ENCODE measurements at places on chromosomes 3 and 15.

DNA sequence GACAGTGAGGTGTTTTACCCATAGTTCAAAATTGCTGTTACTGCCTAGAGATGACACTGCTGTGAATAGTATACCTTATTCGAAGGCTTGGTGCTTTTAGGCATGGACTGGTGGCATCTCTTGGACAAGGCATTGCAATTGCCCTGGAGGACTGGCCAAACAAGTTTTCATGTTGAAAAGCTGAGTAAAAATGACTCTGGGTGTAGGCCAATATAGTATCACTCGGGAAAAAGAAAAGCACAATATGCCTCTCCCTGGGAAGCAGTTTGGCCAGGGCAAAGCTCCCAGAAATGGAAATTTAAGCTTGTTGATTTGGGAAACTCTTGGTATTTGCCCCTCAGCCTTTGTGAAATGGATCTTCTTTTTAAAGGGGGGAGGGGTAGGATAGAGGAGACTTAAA, 54.8 kb downstream of the ZNF609 start:
- no peak for DNase-seq

GRCh38 chr3:42013691-42014457, 52.0 kb upstream of the ULK4 start:
- no peak for DNase-seq

DNA sequence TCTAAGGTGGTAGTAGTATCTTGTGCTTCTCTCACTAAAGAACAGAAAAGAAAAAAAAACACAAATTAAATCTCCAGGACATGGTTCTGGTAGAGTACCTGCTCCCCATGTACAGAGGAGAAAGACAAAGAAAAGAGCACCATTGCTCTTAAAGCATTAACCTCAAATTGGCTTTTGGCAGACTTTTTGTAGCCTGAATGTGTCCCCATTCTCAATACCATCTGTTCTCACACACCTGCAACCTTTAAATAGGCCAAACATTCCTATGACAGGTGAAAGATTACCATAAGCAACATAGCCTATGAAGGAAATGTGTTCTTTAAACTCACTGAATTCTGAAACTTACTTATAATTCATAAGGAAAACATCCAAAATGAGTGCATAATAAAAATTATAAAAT, 68.0 kb downstream of the TIPARP start:
- no peak for DNase-seq

DNA sequence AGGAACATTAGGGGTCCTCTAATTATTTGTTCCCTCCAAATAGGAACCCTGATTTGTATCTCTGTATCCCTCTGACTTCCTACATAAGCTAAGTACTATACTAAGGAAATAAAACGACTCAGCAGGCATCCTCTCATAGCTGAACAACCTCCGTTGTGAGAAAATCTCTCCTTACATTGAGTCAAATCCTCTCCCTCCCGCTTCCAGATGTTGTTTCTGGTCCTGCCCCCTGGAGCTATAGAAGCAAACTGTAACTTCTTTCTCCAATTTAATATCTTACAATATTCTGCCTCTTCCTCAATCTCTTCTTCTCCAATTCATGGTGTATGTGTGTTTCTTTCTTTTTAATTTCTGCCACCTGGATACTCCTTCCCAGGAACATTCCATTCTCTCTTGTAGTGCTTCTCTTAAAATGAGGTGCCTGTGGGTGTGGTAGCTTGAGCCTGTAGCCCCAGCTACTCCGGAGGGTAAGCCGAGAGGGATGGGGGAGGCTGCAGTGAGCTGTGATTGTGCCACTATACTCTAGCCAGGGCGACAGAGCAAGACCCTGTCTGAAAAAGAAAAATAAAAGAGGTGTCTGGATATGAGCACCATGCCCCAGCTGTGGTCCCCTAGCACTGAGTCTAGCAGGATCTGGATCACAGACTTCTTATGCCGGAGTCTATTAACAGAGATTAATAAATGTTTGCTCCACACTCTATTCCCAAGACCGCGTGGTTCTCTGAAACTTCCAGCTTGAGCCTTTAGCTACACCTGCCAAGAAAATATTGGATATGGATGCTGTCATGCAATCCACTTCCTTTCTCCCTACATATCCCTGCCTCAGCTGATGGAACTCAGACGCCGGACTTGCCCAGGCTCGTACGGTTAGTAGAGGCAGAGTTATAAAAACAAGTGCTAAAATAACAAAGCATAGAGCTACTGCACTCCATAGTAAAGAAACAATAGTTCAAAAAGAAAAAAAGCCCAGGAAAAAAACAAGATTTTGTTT, 42.9 kb upstream of the NEO1 start:
- no peak for DNase-seq

DNA sequence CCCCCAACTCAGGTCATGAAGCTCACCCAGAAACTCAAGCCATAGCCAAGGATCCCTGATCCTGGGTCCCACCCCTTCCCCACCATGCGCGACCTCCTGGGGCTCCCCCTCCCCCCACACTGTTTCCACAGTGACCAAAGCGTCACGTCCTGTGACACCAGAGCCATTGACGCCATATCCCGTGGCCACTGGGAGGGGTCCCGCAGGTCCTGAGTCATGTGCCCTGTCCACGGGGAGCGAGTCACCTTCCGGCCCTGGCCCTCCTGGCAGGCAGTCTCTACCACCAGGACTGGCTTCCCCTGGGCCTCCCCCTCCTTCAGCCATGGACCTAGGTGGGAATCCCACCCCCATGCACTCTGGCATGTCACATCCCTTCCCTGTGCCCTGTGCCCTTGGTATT, 15.6 kb downstream of the SEMA3F start:
- DNase-seq: no peak

GRCh38 chr15:61621865-61622264, 392.8 kb upstream of the RORA start:
- DNase-seq: no peak

DNA sequence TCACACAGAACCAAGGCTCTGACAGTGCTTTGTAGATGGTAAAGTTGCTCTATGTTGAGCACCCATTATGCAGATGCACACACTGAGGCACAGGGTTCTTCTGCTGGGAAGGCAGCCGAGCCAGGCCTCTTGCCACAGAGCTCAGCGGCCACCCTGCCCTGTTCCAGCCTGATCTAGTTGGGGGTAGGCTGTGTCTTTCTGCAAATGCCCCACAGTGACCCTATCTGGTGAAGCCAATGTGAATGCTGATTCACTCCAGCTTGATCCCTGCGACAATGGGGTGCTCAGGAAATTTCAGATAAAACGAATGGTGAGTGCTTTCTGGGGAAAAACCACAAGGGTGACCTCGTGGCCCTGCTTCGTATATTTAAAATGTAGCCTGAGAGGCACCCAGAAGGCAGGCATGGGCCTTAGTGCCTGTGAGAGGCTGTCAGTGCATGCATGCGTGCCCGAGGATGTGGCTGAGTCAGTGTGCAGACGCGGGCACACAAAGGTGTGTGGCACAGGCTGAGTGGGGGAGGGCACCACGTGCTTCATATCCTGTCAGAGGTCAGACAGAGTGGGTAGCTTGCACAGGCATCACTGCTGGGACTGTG, 85.7 kb downstream of the ATP2B2 start:
- no peak for DNase-seq

- DNase-seq: no peak
Observed at GRCh38 chr3:73626106-73626505, 1.4 kb upstream of the PDZRN3 start.

DNA sequence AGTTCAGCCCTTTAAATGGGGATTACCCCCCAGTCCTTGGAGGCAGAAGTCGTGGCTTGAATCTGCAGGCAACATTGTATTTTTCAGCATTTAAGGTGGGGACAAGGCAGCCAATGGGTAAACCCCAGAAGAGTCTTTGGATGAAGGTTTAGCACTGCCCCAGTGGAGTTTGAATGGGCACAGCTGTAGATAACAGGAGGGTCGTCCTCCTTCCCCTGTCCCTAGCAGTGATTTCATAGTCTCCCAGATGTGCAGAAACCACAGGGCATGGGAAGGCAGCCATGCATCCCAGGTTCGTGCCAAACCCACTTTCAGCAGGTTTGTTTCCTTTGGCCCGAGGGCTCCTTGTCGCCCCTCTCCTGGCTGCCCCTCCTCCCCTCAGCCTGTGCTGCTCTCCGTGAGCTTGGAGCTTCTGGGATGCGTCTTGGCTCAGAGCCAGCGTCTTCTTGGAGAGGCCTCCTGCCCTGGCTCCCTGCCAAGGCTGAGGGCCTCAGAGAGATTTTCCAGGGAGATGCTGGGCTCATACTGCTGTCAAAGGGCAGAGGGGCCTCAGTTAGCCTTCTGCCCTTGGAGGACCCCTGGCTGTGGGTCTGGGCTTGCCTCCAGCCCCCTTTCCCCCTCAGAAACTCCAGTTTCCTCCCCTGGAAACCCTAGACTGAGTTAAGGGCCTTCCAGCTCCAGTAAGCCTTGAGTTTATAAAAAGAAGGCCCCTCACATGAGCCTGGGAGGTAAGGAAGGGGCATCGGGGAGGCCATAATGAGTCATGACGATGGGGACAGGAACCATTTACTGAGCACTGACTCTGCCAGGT, 48.9 kb upstream of the POLG start:
- DNase-seq: no peak

DNA sequence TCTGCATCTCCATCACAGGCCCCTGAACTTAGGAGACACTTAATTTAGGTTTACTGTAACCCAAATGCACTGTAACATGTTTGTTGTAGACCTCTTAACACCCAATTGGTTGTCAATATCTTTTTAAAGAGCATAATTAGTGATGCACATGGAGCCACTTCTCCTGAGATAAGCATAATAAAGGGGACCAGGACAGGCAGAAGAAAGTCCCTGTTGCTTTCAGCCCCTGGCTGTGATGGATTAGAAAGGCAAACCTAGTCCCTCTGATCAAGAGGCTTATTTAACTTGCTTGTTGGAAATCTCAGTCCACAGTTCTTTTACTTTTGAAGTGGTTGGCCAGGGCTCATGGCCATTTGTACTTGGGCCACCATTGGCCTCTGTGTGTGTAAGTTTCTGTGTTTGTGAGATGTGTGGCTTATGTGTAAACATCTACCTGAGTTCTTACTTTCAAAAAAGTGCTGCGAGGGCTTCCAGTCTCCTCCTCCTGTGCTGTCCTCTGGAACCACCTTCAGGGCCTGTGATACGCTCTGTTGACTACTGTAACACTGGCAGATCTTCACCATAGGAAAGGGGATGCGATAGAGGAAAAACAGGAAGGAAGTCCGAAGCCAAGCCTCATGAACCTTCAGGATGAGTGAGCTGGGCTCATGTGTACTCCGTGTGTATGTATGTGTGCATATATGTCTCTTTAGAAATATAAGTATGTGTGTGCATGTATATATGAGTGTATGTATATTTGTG, 136.2 kb downstream of the EPHB1 start:
- no peak for DNase-seq

GRCh38 chr3:130227540-130227939, 117.9 kb upstream of the COL6A5 start:
- no peak for DNase-seq

DNA sequence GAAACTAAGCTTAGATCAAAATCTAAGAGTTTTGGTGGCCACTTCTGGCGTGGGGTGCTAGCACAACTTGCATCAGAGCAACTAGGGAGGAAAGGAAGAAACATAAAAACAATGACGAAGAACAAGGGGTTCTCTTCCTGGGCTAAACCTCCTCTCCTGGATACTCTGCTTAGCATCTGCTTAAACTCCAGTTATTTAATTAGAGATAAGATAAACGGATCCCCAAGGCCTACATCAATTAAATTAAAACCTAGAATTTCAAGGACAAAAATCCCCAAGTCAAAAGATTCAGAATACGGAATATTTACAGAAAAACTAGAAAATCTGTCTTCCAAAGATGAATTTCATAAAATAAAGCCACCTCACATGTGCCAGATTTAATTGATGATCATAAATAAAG, 281.9 kb downstream of the SHOX2 start:
- no peak for DNase-seq

- no peak for DNase-seq
Observed at GRCh38 chr3:38327335-38328009, 19.1 kb upstream of the XYLB start.

DNA sequence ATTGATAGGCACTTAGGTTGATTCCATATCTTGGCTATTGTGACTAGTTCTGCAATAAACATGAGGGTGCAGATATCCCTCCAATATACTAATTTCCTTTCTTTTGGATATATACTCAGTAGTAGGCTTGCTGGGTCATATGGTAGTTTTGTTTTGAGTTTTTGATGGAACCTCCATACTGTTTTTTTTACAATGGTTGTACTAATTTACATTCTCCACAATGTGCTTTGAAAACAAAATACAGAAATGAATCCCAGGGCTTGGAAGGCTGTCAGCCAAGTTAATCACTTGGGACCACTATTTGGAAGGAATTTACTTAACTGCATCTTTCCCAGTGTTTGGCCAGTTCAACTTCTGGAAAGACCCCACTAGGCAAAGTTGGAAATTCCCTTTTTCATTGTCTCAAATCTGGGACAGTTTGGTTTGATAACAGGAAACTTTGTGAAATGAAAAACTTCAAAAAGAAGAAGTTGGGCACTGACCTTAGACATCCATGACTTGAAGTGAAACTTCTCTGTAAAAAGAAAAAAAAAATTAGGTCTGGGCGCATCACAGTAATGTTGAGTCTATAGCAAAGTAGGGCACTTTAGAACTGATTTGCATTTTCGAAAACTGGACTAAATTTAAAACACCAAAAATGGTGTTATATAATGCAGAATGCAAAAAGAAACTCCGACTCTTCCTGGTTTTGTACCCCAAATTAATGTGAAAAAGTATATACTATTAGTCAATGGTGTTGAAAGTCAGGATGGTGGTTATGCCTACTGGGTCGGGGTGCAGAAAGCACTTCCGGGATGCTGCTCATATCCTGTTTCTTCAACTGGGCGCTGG, 6.0 kb downstream of the CTSH start:
- DNase-seq: no peak

DNA sequence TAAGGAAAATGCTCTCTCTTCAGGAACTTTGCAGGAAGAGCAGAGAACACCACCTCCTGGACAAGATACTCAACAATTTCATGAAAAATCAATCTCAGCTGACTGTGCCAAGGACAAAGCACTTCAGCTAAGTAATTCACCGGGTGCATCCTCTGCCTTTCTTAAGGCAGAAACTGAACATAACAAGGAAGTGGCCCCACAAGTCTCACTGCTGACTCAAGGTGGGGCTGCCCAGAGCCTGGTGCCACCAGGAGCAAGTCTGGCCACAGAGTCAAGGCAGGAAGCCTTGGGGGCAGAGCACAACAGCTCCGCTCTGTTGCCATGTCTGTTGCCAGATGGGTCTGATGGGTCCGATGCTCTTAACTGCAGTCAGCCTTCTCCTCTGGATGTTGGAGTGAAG, 200.5 kb downstream of the AKAP13 start:
- no peak for DNase-seq

- DNase-seq: no peak
Observed at GRCh38 chr3:5122741-5123706, 932 bp downstream of the ARL8B start.

- no peak for DNase-seq
Observed at GRCh38 chr3:21995079-21995607, 244.1 kb upstream of the ZNF385D start.

- DNase-seq: no peak
Observed at GRCh38 chr15:63912061-63912615, 78.4 kb upstream of the HERC1 start.
